Dermis microvascular lymphatic vessel endothelial cell (primary cell): ENCODE measurements at places on chromosomes 4 and X. TPM values are rescaled to one million over a fixed set of nuclear protein-coding genes. Genes with fewer than 3 reads are reported as not detected.
A peak's percentile ranks its signal among the peaks of the same experiment; 100 is the strongest.

CXCR3 gene
- not detected in 2 replicates for total RNA-seq

NEIL3 gene
- total RNA-seq: 2.3 and 3.9 TPM in 2 replicates

TASL gene
- total RNA-seq: not detected in 2 replicates

VSIG1 gene
- 0.13 TPM in 2 replicates for total RNA-seq

SMR3B gene
- total RNA-seq: not detected in 2 replicates

PNCK gene
- total RNA-seq: not detected in 2 replicates

DNA sequence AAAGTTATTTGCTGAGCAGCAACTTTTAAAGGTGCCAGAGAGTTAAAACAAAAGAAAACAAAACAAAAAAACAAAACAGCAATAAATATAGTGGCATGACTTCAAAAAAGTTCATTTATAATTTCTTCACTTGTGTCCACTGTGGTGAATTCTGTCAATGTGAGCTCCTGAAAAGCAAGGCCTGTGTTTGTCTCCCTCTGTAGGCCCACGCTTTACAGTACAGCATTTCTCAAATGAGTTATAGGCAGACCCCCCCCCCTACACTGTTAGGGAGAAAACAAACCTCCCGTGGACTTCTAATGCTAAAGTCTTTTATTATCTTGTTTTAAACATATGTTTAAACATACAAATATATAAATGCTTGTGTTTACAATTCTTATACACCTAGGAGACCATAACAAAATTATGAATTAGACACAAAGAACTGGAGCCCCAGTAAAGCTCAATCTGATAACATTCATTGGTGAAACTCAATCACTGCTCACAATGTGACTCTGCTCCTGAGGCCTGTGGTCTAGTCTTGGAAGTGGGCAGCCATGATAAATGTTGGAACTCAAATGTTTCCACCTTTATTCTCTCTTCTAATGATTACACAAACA, 47.0 kb upstream of the SCOC start:
- DNase-seq: peak; percentile 43

DNA sequence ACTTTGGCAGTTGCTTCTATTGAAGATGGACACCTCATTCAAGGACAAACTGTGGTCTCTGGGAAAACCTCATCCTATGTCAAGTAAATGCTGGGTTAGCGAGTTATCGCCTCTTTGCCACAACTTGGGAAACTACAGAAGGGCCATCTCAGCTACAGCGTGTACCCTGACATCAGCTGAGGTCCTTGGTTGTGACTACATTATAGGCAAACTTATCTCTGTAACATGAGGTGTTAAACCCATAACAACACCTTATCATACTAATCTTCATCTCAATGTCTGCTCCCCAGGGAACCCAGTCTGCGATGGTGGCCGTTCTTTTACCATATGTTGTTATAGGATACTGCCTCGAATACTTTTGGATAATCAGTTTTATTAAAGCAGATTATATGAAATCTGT, 1862.7 kb downstream of the STIM2 start:
- DNase-seq: no peak

DNA sequence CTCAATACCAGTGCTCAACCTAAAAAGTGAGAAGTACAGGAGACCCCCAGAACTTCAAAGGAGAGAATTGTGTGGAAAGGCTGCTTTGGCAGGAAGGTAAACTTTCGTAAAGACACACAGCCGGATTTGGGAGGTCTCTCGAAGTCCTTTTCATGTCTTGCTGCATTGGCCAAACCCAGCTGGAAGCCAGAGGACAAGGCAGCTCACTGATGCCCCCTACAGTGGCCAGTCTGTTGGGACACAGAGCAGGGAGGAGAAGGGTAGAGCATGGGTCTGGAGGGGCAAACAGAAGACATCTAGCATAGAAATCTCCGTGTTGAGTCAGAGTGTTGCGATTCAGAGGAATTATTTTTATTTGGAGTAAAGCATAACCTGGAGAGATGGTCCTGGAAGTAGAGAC, 198.9 kb downstream of the ANK2 start:
- no peak for DNase-seq

- no peak for DNase-seq
Measured at GRCh38 chr4:44722001-44722400, 4.4 kb downstream of the GNPDA2 start.

GRCh38 chrX:139506333-139506732, 24.2 kb upstream of the F9 start:
- DNase-seq: no peak

DNA sequence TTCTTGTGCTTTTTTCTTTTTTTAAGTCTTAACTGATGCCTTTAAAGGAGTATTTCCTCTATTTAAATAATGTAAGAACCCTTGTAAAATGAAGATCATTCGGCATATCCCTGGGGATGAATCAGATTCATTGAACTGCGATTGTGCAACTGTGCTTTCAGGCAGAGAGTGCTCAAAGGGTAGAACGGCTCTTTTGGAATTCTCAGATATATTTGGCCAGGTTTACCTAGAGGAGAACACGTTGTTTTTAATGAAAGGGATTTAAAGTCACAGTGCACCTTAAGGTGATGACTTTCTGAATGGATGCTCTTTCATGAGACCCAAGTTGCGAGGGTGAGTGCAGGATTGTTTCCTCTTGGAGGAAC, 51.6 kb upstream of the ELOVL6 start:
- no peak for DNase-seq

DNA sequence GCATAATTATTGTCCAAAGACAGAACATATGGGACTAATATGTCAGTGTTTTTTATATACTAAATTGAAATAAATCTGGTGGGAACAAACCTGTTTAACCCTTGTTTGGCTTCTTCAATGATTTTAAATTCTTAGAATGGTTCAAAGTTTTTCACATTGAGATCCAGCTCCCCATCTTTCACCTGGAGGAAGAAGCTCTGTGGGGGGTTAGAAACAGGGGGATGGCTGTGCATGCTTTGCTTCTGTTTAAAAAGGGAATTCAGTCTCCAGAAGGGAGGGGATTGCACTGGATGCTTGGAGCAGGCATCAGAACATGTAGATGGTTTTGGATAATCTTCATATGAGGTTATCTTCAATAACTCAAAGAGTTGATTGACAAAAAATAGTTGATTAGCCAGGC, 72.1 kb downstream of the GALNT7 start:
- no peak for DNase-seq

DNA sequence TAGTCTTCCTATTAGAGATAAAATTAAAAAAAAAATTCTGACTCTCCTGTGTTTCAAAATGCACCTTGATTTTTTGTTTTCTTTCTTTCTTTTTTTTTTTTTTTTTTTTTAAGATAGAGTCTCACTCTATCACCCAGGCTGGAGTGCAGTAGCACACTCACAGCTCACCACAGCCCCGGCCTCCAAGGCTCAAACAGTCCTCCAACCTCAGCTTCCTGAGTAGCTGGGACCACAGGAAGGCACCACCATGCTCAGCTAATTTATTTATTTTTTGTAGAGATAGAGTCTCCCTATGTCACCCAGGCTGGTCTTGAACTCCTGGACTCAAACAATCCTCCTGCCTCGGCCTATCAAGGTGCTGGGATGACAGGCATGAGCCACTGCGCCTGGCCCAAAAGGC, 41.1 kb upstream of the TMEM184C start:
- DNase-seq: no peak

- DNase-seq: no peak
Measured at GRCh38 chr4:144592264-144592663, 53.7 kb upstream of the HHIP start.

DNA sequence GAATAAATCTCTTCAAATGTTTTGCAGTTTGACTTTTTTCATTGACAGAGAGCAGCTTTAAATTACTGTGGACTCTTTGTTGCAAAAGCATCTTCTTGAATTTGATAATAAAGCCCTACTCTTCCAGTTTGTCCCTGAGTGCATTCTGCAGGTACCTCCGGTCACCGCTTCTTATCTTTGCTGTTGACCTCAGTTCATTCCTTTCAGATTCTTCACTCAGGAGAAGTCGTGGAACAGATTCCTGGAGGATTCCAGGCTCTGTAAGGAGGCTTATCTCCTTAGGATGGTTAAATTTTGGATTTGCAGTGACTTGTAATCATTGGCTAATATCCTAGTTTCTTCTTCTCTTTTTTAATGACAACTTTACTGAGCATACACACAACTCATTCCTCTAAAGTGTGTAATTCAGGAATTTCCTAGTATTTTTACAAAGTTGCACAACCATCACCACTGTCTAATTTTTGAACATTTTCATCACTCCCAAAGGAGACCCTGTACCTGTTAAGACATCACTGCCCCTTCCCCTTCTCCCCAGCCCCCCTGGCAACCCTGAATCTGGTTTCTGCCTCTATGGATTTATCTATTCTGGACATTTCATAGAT, 22.0 kb downstream of the TBL1X start:
- DNase-seq: no peak

- no peak for DNase-seq
Measured at GRCh38 chrX:139158256-139158655, 372.3 kb upstream of the F9 start.

- DNase-seq: no peak
Measured at GRCh38 chrX:63855896-63856295, 70.9 kb upstream of the ARHGEF9 start.

- no peak for DNase-seq
Measured at GRCh38 chr4:179007755-179008154, 1565.5 kb upstream of the AGA start.

GRCh38 chrX:106952988-106953387, 32.8 kb downstream of the CLDN2 start:
- DNase-seq: peak; percentile 17

DNA sequence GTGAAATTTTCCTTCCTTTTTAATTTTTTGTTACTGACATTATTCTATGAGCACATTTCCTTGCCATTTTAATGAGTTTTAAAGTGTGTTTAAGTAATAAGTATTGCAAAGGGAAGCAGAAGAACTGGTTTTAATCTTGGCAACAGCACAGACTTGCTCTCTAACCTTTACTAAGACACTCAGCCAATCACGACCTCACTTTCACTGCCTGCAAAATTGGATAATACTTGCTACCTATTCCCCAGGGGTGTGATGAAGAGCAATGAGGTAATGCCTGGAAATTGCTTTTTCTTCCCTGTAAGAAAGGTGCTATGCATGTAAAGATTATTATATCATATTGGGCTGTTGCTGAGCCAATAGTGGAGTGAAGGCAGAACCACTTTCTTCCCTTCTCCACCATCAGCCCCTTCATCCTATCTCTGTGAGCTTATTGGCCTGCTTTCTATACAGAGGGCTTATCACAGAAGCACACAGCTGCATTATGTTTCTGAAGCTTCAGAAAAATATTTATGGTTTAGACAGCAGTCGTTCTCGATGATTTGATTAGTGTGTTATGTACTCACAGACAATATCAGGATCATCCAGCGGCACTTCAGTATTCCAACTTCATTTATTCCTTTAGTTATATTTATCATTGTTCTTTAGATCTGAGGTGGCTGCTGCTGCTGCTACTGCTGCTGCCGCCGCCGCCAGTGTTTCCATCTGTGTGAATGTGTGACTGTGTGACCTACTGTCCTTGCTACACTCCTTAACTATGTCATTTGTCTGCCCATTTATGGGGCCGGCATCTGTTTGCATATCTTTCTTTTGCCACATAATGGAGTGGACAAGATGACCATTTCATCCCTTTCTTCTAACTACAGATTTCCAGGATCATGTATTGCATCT, 255.1 kb downstream of the C4orf33 start:
- no peak for DNase-seq

- DNase-seq: no peak
Measured at GRCh38 chr4:1756893-1757779, 35.8 kb downstream of the TACC3 start.

GRCh38 chr4:61177367-61177766, 22.8 kb upstream of the ADGRL3 start:
- no peak for DNase-seq

DNA sequence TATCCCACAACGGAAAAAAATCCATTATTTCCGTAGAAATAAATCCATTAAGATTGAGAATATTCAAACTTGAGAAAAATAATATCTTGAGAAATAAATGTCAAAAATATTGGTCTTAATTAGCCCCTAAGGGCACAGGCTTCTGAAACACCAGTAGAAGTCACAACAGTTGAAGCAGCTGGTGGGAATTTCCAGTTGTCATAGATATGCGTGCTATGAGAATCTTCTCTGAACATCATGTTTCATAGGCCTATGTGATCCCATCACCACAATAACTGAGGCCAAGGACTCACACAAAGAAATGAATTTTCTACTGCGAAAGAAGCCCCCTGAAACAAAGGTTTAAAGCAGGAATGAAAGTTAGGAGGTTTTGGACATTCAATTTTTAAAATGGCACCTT, 292.0 kb downstream of the DTHD1 start:
- no peak for DNase-seq

- no peak for DNase-seq
Measured at GRCh38 chrX:129661369-129661768, 6.6 kb upstream of the APLN start.

DNA sequence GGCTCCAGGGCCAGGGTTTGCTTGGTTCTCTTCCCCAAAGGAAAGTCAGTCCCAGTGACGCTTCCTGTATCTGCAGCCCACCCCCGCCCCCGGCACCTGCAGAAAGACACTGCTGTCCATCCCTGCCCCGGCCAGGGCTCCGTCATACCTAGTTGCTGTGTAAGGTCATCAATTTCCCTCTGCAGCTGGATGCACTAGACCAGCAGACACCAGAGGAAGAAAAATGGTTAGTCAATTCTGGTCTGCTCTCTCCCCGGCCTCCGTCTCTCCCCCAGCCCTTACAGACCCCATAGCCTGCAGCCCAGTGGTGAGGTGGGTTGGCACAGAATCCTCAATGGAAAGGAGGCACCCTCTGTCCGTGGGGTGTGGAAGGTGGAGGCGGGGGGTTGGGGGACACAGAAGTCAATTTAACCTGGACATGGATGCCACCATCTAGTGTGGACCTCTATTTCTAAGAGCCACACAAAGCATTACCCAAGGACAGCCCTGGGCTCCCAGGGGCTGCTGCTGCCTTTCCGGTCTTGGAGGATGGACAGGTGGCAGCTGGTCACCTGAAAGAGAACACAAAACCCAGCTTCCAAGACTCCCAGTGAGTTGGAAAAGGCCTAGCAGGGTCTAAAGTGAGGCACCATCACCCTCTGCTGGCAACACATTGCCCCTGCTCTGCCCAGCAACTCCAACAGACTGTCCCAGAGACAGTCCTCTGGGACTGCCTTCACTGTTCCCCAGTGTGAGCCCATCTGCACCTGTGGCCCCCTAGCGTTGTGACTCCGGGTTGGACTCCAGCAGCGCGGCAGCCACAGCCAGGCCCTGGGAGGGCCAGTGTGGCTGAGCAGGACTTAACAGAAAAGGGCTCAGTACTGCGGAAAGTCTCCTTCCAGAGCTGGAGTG, 40.2 kb upstream of the NHSL2 start:
- peak; percentile 3 for DNase-seq

DNA sequence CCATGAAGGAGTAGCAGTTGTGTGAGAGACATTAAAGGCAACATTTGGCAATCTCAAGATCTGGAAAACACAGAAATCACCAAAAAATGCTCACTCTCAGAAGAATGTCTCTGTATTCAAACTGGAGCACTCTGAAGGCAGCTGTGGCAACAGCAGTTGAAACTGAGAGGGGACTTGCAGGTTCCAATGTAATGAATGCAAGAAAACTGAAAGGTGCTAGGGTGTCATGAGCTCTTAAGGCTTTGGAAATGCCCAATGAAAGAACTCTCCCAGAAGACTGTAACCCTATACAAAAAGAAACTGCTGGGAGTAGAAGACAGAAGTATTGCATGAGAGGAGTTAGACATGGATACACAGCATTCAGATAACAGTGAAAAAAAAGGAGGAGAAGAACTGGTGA, 118.2 kb upstream of the HTR2C start:
- DNase-seq: no peak

- DNase-seq: peak; percentile 83
Measured at GRCh38 chr4:118034053-118034785, at the start of gene NDST3. TSS of gene NDST3 (plus strand) at chr4:118034486. CDS start at chr4:118053911, 19,425 bp downstream.

GRCh38 chr4:75285837-75286236, 228.4 kb downstream of the RCHY1 start:
- no peak for DNase-seq
